ENCODE measurements at places on chromosomes 4 and X.

DNA sequence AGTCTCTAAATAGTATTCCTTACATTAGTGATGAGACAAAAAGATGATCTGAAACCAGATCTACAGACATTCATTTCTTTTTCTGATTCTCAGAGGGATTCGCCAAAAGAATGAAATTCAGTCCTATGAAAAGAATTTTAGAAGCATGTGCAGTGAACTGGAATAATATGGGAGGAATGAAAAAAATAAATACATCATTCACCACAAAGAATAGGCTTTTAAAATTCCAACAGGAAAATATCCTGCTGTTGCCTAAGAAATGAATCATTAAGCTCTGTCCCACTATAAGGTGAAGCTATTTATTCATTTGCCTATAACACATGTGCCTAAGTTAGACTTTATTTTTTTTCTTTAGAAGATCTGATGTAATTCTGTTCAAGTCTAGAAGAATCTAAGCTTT is 165.9 kb downstream of the IL15 start:
- no peak for DNase-seq

DNA sequence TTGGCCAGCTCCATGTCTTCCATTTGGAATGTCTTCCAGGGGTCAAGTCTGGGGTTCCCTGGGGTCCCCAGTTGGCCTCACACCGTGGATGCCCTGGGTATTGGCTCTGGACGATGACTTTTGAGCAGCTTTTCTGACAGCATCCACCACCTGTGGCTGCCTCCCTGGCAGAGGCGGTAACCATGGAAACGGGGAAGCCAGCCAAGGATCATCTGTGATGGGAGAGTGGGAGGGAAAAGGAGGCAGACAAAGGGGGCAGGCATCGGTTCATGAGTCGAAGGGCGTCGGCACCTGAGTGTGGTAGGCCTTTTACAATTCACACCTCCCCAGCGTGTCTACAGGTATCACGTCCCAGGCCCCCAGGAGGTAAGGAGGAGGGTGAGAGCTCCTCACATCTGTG is 152.2 kb downstream of the ASMT start:
- peak; percentile 19 for DNase-seq

DNA sequence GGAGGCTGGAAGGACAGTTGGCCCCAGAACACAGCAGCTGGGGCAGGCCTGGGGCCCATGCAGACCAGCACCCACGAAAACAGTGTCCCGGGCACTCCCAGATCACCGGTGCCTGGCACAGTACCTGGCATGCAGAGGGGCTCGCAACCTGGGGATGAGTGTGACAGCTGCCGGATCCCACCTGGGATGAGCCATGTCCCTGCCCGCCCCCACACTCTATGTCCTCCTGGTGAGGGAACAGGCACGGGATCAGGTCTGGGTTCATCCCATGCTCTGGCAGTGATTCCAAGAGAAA is 22.8 kb upstream of the PPP2R2C start:
- DNase-seq = no peak

DNA sequence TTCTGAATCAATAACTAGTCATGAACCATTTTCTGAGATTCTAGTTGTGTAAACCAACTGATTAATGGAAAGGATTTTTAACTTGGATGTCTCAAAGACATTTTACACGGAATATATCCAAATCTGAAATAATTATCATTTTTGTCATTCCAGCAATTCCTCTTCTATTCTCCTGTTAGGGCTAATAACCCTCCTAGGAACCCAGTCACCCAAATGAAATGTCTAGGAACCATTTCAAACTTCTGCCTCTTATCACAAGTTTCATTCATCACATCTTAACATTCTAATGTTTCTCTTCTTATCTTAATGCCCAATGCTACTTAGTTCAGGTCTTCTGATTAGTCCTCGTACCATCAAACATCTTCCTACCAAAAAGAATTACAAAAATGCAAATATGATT is 639.8 kb downstream of the DMD start:
- DNase-seq = no peak

DNA sequence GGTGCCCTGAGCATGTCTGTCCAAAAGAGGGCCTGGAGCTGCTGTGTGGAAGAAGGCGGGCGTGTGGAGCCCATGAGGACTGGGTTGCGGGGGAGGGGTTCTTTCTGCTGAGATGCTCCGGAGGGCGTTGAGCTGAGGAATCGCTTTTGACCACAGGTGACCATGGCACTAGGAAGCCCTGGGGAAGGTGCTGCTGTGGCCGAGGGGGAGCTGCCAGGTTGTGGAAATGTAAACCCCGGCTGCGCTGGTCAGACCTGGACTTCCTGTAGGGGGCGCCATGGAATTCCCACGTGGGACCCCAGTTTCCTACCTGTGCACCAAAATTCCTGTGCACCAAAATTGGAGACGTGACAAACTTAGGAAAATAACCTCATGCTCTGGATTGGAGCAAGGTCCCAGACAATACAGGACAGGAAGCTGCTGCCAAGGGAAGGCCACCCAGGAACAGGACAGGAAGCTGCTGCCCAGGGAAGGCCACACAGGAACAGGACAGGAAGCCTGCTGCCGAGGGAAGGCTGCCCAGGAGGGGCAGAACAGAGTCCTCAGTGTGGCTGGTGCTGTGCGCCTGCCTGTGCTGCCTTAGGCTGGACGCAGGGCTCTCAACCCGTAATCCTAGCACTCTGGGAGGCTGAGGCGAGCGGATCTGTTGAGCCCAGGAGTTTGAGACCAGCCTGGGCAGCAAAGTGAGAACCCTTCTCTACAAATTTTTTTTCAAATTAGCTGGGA is 28.4 kb upstream of the UVSSA start:
- no peak for DNase-seq

DNA sequence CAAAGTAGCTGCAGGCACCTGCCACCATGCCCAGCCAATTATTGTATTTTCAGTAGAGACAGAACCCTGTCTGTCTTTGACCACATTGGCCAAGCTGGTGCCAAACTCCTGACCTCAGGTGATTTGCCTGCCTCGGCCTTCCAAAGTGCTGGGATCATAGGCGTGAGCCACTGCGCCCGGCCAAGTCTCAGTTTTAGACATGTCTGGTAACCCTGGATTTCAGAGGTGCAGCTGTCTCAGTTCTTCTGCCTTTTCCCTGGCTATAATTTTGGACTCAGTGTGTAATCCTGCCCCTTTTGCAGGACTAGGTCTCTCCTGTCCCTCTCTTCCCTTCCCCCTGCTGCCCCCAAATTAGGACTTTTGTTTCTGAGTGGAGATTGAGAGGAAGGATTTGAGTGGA is 46.6 kb downstream of the FAM193A start:
- DNase-seq = no peak

DNA sequence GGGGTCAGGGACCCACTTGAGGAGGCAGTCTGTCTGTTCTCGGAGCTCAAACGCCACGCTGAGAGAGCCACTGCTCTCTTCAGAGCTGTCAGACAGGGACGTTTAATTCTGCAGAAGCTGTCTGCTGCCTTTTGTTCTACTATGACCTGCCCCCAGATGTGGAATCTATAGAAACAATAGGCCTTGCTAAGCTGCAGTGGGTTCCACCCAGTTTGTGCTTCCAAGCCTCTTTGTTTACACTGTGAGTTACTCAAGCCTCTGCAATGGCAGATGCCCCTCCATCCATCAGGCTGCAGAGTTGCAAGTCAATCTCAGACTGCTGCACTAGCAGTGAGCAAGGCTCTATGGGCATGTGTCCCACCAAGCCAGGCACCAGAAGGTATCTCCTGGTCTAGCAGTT is 158.1 kb downstream of the DTHD1 start:
- DNase-seq = peak; percentile 39

- DNase-seq = no peak
Measured at GRCh38 chr4:54941994-54942552, 183.3 kb downstream of the KDR start.

DNA sequence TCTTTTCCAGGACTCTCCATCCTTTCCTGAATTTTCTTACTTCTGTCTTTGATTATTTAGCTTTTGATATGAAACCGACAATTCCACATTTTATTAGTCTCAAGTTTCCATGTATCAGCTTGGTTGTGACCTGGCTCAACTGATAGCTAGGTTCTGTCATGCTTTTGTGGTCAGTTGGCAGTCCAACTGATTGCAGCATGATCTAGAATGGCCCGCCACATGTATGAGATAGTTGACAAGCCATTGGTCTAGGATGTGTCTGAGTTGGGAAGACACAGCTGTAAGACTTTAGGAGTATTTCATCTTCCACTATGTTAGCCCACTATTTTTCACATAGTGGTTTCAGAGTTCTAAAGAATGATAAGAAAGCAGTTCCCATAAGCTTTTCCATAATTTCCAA is 117.5 kb upstream of the GRID2 start:
- DNase-seq = no peak

GRCh38 chrX:15856222-15856587 is 1.6 kb upstream of the AP1S2 start:
- no peak for DNase-seq

DNA sequence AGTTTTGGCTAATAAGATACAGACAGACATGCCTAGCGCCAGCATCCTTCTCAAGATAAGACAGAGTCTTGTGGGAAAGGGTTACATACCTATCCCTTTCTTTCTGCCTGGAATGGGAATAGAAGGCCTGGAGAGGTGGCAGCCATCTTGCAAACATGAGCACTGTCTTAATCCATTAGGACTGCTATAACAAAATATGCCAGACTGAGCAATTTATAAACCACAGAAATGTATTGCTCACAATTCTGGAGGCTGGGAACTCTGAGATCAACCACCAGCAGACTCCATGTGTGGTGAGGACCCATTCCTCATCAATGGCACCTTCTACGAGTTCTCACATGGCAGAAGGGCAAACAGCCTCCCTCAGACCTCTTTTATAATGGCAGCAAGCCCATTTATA is 26.5 kb upstream of the NEIL3 start:
- no peak for DNase-seq

- DNase-seq = no peak
Measured at GRCh38 chr4:145218251-145218650, 37.9 kb upstream of the OTUD4 start.

- DNase-seq = no peak
Measured at GRCh38 chrX:118758511-118758910, 31.1 kb downstream of the IL13RA1 start.

GRCh38 chrX:30665471-30665870 is 12.2 kb downstream of the GK start:
- DNase-seq = no peak

- DNase-seq = no peak
Measured at GRCh38 chr4:1626151-1626550, 58.0 kb downstream of the FAM53A start.

- peak; percentile 3 for DNase-seq
Measured at GRCh38 chrX:52352551-52352950, 16.3 kb upstream of the XAGE2 start.

GRCh38 chr4:150211016-150211415 is 132.8 kb downstream of the DCLK2 start:
- DNase-seq = no peak

GRCh38 chr4:114927881-114928280 is 185.5 kb downstream of the NDST4 start:
- no peak for DNase-seq

DNA sequence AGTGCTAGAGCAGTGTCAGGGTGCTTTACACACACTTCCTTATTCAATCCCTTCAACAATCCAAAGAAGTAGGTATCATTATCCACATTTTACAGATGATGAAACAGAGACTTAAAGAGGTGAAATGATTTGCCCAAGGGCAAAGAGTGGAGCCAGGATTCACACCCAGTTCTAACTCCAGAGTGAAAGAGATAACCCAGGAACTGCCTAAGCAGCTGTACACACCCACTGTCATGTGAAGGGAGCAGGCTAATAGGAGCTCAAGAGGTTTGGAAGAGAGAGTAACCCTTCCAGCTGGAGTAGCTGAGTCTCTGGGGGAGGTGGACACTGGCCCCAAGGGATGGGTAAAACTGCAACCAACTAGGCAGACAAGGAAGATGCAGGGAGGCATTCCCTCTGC is 92.5 kb downstream of the FBXL5 start:
- no peak for DNase-seq

All from mesendoderm (in vitro differentiated cells).